Naive thymus-derived CD8-positive, alpha-beta T cell (primary cell): ENCODE measurements at places on chromosomes 2 and 18.

GRCh38 chr2:8835279-8835678 lies 2.1 kb downstream of the KIDINS220 start:
- no peak for DNase-seq

- DNase-seq: no peak
Measured at GRCh38 chr2:43609290-43609918, 13.6 kb upstream of the THADA start.

GRCh38 chr2:178418426-178418825 lies 32.5 kb downstream of the PRKRA start:
- no peak for DNase-seq

DNA sequence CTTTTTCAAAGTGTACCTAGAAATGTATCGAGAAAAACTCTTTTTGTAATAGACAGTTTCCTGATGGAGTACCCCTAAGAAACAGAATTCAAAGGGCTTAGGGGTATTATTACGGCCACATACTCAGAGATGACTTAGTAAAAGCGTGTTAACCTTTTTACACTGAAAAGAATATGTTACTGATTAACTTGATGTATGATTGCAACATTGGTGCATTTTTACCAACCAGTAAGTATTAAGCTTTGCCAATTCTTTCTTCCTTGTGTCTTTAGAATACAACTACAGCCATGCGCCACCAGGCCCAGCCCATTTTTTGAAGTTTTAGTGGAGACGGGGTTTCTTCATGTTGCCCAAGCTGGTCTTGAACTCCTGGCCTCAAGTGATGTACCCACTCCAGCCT lies 1997.0 kb upstream of the LRRTM1 start:
- DNase-seq: no peak

DNA sequence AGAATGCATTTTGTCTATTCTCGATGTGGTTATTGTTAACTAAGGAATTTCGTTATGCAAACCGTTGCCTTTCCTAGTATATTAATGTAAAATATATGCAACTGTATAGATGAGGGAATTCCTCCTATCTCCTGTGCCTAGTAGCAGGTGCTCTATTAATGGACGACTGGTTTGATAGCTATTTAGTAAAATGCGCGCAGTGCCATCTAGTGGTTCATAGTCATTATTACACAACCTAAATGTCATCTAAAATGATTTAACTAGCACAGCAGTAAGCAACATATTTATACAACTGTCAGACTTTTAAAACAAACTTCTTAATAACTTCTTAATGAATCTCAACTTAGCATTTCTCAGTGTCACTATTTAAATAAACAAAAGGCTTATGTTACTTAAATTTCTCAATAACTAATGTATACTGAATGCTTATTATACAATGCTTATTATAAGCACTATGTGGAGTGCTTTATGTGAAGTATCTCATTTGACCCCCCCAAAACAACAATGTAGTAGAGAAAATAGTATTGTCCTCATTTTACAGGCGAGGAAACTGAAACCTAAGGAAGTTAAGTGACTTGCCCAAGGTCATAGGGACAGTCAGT lies 77.9 kb downstream of the DTNA start:
- DNase-seq: peak; percentile 40

GRCh38 chr2:140246058-140246457 lies 1465.9 kb upstream of the NXPH2 start:
- DNase-seq: no peak

GRCh38 chr2:206856513-206856912 lies 82.8 kb upstream of the CPO start:
- no peak for DNase-seq

DNA sequence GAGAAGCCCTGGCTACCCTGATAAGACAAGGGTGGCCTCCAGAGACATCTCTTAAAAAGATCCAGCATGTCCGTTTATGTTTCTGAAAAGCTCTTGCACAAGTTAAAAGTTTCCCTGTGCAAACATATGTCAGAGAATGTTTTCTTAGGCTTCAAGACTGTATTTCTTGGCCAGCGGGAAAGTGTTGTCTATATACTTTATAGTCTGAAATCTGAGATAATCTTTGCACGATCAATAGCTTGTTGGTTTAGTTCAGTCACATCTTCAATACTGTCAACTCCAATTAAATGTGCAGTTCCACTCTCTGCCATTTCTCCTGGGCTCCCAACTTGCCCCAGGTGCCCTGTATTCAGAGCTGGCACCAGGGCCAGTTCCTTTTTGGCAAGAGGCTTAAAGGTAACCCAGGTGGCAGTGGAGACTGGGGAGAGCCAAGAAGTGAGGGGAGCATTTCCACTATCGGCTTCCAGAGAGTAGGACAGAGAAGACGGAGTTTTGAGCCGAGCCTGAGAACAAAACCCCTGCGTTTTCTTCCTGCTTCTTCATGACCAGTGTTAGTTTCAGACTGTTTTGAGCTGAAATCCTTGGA lies 64.4 kb downstream of the ACOXL start:
- no peak for DNase-seq

DNA sequence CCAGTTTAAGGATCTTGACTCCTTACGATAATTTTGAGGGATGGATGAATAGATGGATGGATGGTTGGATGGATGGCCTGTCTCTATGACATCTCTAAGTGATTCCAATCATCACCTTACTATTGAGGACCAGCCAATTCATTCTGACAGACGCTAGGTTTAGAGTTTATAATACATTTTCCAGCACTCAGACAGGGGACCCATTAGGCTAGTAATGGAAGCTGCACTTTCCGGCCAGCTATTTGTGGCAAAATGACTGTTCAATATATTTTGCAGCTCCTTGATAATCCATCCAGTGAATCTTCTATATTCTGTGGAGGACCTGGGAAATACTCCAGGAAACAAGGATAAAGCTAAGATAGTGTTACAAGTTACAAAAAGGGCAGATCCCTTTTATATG lies 262.9 kb downstream of the TDRD15 start:
- no peak for DNase-seq

DNA sequence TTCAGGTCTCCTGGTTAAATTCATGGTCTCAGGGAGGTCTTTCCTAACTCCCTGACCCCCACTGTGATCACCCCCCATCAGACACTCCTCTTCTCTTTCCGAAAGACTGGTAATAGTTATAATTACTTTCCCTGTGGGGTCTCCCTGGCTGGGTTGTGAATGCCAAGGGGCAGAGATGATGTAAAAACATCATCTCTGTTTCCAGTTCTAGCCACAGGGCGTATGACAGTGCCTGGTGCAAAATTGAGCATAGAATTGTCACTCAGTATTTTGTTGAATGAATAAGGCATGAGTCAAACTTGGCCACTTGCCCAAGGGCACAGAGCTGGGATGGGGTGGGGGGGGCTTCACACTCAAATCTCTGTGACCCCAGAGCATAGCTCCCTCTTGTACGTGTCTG lies 65.2 kb downstream of the LTBP1 start:
- no peak for DNase-seq

GRCh38 chr2:184463102-184463865 lies 135.0 kb upstream of the ZNF804A start:
- DNase-seq: no peak

GRCh38 chr2:64655018-64655664 lies 1.4 kb upstream of the SERTAD2 start:
- DNase-seq: no peak

DNA sequence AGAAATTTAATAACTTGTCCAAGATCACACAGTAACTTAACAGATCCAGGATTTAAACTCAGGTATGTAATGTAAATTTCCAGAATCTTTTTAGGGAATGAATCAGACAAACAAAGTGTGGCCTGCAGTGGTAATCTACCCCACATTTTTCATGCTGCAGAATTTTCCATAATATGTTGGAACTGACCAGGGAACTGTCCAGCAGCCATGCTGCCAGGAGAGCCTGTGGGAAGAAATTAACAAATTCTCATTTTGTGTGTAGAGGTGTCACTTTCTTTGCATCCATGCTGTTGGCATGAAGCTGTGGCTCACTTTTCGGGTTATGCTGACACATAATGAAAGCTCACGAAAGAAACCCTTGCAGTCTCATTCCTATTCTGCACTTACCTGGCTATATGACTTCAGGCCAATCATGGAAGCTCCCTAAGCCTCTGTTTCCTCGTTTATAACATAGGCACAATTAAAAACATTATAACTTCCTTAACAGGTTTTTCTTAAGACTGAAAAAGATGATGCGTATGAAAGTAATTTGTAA lies 54.7 kb downstream of the CDKL4 start:
- DNase-seq: no peak

- no peak for DNase-seq
Measured at GRCh38 chr2:232075859-232076258, 114.3 kb downstream of the DIS3L2 start.

DNA sequence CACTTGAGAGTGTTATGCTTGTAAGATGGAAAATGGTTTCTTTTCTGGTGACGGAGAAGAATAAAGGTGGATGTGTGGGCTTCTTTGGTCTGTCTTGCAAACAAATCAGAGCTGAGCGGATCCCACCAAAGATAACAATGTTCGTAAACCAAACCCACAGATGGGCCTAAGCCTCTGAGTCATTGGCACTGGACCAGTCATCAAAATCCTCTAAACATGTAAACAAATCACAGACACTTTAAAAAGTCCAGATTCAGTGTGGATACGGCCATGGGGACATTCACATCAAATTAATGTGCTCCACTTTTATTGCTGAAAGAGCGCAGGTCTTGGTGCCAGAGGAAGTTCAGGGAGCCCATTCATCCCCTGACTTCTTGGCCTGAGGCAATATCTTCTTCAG lies 60.5 kb upstream of the TMEM200C start:
- no peak for DNase-seq
